ENCODE measurements at places on chromosomes 16 and 17.

DNA sequence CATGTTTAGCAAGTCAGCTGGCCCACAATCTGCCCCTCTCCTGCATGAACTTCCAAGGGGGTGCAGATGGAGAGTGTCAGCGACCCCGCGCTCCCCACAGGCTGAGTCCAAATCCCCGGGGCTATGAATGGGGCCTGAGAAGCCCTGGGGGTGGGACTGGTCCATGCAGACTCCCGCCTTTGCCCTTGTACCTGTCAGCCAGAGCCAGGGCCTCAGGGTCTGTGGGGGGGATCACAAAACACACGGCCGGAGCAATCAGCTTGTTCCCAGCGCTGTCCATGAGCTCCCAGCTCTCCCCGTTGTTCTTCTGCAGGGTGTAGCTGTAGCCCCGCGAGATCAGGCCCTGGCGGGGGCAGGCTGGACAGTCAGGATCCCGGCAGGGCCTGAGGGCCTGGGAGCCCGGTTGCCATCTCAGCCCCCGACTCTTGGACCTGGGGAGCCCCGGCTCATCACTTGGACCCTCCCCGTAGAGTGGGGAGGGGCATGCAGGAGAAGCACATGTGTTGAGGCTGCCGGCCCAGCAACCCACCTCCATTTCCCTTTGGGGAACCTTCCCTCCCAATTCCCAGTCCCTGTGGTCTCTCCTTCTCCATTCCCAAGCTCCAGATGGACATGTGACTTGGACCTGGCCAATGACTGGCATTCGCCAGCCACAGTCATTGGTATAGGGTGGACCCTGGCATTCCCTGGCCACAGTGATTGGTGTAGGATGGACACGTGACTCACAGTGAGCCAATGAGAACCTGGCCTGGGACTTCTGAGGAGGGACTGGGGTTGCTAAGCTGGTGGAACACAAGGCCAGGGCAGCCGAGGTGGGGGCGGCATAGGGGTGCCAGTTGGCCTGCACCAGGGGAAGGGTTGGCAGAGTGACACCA lies 42.4 kb downstream of the PPL start:
- no peak for DNase-seq

DNA sequence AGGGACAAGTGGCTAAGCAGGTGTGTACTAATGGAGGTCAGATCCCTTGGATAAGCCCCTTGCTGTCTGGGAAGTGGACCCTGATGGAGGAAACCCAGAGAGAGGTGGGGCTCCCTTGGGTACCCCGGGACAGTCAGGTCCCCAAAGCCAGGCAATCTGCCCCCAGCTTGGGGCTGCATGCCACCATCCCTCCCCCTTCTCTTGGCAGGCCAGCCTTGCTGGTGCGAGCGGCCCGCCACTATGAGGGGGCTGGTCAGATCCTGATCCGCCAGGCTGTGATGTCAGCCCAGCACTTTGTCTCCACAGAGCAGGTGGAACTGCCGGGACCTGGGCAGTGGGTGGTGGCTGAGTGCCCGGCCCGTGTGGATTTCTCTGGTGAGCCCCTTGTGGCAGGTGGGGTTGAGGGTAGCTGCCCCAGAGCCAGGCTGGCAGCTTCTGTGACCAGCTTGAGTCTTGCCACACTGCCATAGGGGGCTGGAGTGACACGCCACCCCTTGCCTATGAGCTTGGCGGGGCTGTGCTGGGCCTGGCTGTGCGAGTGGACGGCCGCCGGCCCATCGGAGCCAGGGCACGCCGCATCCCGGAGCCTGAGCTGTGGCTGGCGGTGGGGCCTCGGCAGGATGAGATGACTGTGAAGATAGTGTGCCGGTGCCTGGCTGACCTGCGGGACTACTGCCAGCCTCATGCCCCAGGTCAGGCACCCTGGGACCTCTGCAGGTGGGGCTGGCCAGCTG lies 20.1 kb downstream of the FCSK start:
- DNase-seq: no peak

GRCh38 chr16:963913-964312 lies 6.9 kb downstream of the LMF1 start:
- DNase-seq: no peak

GRCh38 chr16:69315486-69316311 lies 4.5 kb downstream of the VPS4A start:
- no peak for DNase-seq

DNA sequence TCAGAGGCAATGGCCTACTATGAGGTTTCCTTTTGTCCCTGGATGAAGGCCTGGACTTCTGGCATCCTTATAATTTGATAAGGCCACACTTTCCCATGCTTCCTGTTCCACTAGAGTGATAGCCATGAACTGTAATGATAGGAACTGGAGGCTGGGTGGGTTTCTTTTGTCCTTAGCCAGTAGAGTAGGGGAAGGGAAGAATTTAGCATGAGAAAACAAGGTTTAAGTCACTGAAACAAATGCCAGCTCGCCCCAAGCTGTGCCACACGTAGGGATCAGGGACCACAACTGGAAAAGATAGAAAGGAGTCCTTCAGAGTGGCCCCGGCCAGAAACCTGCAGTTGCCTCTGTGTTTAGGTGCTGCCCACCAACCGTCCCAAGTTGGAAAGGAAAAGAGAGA lies 80.9 kb upstream of the C17orf78 start:
- DNase-seq: no peak

- DNase-seq: no peak
Observed at GRCh38 chr17:77601054-77601979, 357.2 kb upstream of the TNRC6C start.

DNA sequence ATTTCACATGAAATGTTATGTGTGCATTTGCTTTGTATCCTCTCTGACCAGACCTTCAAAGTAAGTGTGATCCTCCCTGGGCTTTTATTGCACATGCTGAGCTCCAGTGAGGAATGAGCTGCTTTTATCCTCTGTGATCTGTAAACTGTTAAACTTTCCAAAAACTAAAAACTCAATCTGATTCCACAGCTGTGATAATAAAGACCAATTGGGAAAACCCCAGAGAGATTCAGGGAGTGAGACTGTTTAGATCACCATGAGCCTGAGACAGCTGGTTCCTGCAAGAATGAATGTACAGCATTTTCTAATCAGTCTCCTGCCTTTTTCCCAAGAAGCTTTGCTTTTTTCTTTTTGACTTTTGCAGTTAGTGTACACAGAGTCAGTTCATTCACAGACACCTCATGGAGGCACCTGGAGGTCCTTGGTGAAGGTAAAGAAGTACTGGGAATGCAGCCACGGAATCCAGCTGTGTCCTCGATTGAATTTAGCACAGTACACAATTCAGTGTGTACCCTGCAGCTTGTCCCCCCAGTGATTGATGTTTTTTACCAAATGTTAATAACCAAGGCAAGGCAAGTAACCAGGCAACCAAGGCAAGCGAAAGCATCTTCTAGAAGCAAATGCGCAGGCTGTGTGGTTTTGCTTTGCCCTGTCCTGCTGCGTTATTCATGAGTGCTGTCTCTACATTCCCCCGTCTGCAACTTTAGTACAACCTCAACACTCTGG lies 182.6 kb downstream of the LGALS9B start:
- DNase-seq: no peak

- no peak for DNase-seq
Observed at GRCh38 chr17:57458718-57459285, 202.5 kb downstream of the MSI2 start.

- no peak for DNase-seq
Observed at GRCh38 chr16:1441391-1441829, 2.9 kb downstream of the CCDC154 start.

DNA sequence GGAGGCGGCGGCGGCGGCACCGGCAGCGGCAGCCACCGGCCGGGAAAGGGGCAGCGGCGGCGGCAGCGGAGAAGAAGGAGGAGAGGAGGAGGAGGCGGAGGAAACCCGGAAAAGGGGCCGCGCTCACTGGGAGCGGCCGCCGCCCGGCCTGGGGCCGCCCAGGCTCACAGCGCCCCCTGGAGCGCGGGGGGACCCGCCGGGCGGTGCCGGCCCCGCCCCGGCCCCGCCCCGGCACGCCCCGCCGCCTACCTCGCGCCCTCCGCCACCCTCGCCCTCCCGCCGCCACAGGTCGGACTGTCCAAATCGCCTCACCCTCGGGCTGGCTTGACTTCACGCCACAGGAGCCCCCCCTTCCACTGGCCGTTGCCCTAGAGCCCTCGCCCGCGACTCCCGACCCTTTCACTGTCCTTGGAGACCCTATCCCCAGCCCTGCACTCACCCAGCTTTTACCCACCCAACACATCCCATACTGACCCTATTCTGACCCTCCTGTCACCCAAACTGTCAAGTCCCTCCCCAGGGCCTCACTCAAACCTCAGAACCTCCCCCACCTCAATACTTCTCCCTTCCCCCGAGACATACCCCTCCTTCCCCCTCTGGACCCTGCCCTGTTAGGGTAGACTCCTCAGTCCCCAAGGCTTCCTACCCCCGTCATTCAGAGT lies at the start of gene CSNK2A2:
TSS of gene CSNK2A2 (minus strand) at position 85 of the 662 bp plus-strand sequence. CDS start 370 bp downstream, outside the sequence.
- no peak for DNase-seq

DNA sequence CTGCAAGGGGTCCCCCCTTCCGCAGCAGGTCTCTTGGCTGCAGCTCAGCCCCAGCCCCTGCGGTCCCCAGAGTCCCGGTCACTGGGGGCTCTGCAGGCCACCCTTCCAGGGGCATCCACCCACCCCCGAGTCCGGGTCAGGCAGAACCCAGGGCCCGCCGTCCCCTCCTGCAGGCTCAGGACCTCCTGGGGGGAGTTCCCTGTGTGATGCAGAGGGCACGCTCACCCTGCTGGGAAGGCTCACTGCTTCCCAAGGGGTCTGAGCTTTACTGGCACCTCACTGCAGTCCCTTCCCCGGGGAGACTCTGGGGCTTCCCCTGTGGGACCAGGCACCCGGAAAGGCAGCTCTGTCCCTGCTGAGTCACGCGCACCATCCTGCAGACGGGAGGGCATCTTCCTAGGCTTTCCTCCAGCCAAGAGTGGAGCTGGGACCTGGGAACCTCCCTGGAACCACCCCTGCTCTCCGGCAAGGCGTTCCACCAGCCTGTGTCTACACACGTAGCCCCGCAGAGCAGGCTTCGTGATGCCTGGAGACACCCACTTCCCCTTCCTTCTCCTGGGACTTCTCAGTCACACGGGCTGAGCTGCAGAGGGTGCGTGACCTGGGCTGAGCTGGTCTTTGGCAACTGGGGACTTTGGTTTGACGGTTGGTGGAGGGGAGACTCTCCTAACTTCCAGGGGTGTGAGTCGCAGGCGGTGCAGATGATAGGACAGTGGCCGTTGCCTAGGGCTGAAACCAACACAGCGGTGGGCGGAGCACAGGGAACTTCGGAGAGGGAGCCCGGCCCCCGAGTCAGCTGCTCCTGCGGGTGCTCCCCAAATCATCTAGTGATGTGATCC lies 23.4 kb downstream of the SLC25A10 start:
- DNase-seq: no peak

DNA sequence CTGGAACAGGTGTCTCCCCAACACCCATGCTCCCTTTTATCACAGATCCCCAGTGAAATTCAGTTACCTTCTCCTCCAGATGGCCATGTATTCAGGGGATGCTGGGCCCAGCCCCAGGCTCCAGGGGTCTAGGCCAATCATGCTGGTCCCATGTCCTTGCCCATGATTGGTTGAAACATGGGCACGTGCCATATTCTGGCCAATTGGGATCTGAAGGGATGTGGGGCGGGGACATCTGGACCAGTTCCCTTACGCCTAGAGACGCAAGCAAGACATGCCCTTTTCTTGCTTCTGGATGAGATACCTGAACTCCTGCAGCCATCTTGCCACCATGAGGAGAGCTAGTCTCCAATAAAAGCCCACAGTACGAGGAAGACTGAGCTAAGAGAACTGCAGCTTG lies 31.0 kb upstream of the ST6GALNAC1 start:
- no peak for DNase-seq

- DNase-seq: no peak
Observed at GRCh38 chr17:42676424-42677011, at the start of gene PLEKHH3. Gene PLEKHH3, minus strand, starts transcription at chr17:42676994. Its CDS starts 431 bp downstream, at chr17:42676563.

DNA sequence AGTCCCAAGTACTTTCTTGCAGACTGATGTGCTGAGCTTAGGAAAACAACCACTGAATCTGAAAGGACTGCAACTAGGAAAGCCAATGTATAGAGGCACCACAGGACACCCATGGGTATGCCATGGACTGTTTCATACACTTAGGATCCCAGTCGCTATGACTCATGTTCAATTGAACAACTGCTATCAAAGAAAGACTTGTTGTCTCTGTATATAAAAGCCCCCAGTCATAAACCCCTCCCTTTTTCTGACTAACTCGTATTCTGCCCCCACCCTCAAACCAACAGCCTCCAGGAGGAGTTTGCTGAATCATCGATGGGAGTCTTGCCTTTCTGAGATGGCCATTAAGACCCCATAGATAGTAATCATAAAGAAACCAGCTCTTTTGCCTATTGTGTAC lies 205.4 kb downstream of the ANKFN1 start:
- no peak for DNase-seq

DNA sequence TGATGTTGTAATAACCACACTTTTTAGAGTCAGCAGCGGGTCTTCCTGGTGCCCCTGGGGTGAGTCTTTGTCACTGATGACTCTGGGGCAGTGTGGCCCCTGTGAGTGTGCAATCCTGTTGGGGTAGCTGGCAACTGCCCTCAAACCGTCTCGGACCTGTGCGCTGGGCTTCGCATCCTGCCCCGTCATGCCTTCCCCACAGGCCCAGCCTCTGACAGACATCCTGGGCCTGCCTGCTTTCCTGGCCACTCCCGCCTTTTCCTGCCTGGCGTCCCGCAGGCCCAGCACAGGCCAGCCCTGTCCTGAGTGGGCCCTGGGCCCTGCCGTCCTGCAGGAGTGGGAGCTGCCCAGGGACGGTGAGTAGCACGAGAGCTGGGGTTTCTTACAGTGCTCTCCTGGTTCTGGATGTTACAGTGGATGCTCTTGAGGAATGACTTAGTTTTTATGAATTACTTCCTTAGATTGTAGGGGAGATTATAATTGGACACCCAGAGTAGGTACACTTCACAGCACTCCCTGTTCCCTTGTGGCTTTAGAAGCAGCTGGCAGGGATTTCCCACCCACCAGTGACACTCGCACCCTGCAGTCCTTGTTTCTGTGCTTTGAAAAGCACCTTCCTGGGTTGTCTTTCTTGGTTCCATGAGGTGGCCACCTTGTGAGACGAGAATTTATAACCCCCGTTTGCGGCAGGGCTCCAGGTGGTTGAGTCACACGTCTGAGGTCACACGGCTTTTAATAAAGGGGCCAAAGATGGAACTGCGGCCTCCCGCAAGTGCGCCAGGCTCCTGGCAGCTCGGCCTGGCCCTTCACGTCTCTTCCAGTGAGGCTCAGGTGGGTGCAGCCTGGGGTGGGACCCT lies 50.0 kb upstream of the CAPN15 start:
- no peak for DNase-seq

Data from NCI-H2107 (cell line).